NCI-H226 (cell line): ENCODE measurements at places on chromosomes 7 and 10.

DNA sequence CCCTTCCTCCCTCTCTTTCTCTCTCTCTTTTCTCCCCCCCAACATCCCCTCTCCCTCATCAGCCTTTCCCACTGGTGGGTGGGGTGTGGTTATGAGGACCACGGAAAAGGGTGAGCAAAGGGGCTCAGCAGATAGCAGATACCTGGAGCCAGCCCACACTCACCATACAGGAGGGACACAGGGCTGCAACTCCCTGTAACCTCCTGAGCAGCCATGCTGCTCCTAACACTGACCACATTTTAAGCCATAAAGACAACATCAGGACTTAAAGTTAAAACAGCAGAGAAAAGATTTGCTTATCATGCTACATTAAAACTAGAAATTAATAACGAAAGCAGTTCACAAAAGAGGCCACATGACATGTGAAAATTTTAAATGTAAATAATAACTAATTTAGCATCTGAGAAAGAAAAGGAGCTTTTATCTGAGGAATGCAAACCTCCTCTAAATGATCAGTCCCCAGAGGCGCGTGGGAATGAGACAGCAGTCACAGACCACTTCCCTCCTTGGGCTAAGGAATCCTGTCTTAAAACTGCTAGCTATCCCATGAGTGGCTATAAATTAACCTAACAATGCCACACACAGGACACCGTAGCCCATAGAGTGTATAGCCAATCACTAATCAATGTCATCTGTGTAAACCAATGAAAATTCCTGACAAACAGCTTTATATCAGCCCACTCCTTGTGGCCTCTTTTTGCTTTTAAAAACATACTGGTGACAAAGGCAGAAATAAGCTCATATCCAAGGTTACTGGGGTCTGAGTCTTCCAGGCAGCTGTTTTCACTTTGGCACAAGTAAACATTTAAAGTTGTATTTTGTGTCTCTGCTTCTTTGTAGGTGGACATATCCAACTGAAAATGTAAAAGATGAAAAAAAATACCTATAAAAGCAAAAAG lies 33.3 kb downstream of the PKD1L1 start:
- no peak for DNase-seq

GRCh38 chr10:31926765-31927564 lies 1.7 kb downstream of the ARHGAP12 start:
- DNase-seq = no peak

- DNase-seq = no peak
Measured at GRCh38 chr7:33073243-33073642, 10.7 kb upstream of the NT5C3A start.

GRCh38 chr10:55220975-55221374 lies 419.9 kb upstream of the PCDH15 start:
- no peak for DNase-seq
